ENCODE measurements at places on chromosomes 2 and 18. TPM values are rescaled to one million over a fixed set of nuclear protein-coding genes. Genes with fewer than 3 reads are reported as not detected.

The TUBA4B gene
- polyA plus RNA-seq, result 0.79 TPM

The KCNE4 gene
- polyA plus RNA-seq, result 18.5 TPM

GRCh38 chr18:55585065-55585919, 2.7 kb downstream of the TCF4 start:
- no peak for DNase-seq

DNA sequence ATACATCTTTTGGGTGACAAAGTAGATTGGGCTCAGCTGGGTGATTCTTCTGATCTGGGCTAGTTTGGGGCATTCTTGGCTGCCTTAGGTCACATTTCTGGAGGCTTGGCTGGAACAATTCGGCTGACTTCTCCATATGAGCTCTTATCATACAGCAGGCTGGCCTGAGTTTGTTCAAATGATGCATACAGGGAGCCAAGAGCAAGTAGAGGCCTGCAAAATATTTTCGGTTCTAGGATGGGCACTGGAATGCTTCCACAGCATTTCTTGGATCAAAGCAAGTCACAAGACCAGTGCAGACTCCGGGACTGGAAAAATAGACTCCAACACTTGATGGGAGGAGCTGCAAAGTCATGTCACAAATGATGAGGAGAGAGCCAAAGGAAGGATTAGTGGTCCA, 98.4 kb downstream of the SCG2 start:
- no peak for DNase-seq

DNA sequence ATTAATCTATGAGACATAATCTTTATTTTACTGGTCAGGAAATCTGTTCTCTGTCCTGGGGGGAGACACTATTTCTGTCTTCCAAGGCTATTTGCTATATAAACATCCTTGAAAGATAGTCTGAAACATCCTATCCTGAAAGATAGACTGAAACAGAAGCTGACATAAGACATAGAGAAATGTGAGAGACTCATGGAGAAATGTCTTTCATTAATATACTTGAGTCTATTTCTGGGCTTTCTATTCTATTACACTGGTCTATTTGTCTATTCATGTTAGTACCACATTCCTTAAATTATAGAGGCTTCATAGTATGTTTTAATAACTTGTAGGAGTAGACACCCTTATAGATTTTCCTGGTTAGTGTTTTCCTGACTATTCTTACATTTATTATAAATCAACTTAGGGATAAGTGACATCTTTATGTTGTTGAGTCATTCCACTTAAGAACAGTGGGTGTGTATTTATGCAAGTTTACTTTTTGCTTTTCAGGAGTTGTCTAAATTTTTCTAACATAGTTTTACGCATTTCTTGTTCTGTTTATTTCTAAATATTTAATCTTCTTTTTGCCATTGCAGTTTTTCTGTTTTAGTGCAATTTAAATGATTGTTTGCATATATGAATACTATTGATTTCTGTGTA, 244.9 kb upstream of the ZSWIM2 start:
- no peak for DNase-seq

Measured in renal cortex interstitium (tissue), 15 donors.